ENCODE measurements at places on chromosomes 6 and 20. TPM values are rescaled to one million over a fixed set of nuclear protein-coding genes. Genes with fewer than 3 reads are reported as not detected.

Gene CPXM1
- total RNA-seq: 2.0 TPM

- no peak overlapping the region for H3K4me3 ChIP-seq
- H3K36me3 ChIP-seq: no peaks in the 10 kb centered on the region
- H3K4me1 ChIP-seq: no peaks in the 10 kb centered on the region
- DNase-seq: no peak
- no peak overlapping the region for H3K27ac ChIP-seq
These were observed 388.9 kb upstream of the MAN1A1 start for GRCh38 chr6:119738425-119738824.

Gene HRH3
- not detected for total RNA-seq

Gene DUSP22
- total RNA-seq: 71.3 TPM

Gene XKR7
- total RNA-seq: not detected

- no peak for DNase-seq
- no peak overlapping the region for H3K4me3 ChIP-seq
- no peaks in the 10 kb centered on the region for H3K4me1 ChIP-seq
- no peaks in the 10 kb centered on the region for H3K36me3 ChIP-seq
- no peak overlapping the region for H3K27ac ChIP-seq
These were observed 24.3 kb upstream of the TAB2 start for GRCh38 chr6:149293244-149293643.

GRCh38 chr6:69848552-69848951 is 17.8 kb upstream of the COL19A1 start:
- H3K36me3 ChIP-seq: no peaks in the 10 kb centered on the region
- H3K27ac ChIP-seq: no peak overlapping the region
- no peak overlapping the region for H3K4me3 ChIP-seq
- no peak for DNase-seq
- no peaks in the 10 kb centered on the region for H3K27me3 ChIP-seq

DNA sequence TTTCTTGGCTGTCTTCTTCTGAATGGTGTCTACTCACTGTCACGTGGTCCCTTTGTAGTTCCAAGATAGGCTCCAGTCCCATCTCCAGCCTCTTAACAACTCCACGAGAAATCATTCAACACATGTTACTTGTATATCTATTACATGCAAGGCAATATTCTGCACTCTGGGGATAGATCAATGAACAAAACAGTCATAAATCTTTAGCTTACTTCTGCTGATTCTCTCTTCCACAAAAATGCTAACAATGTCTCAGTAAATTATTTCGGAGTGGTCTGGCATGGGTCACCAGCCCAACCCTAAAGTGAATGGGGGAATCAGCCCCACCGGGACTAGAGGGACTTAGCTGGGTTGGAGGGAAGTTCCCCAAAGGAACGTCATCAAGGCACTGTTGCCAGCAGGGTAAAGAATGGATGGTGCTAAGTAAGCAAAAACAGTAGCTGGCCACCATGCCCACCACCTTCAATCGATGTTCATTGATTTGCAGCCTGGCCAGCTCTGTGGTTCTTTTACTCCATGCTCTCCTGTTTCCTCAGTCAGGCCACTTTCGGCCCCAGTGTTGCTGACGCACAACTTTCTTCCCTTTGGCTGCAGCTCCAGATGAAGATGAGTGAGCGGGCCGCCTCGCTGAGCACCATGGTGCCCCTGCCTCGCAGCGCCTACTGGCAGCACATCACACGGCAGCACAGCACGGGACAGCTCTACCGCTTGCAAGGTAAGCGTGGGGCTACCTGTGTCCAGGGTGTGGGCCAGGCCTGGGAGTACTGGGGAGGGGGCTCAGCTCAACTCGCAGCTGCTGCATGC is 167.7 kb downstream of the DOK5 start:
- no peaks in the 10 kb centered on the region for H3K4me1 ChIP-seq
- H3K4me3 ChIP-seq: no peak overlapping the region
- no peak for DNase-seq
- no peak overlapping the region for H3K27ac ChIP-seq
- no peaks in the 10 kb centered on the region for H3K27me3 ChIP-seq

- H3K36me3 ChIP-seq: no peaks in the 10 kb centered on the region
- H3K4me1 ChIP-seq: peaks cover 6% of the 10 kb centered on the region
- no peaks in the 10 kb centered on the region for H3K27me3 ChIP-seq
These were observed 220.0 kb upstream of the FOXQ1 start for GRCh38 chr6:1091900-1092299.

- no peaks in the 10 kb centered on the region for H3K27me3 ChIP-seq
- H3K4me1 ChIP-seq: no peaks in the 10 kb centered on the region
- peaks cover 38% of the 10 kb centered on the region for H3K36me3 ChIP-seq
- H3K4me3 ChIP-seq: no peak overlapping the region
- no peak for DNase-seq
- no peak overlapping the region for H3K27ac ChIP-seq
These were observed 62.3 kb downstream of the STK4 start for GRCh38 chr20:45028424-45029136.

DNA sequence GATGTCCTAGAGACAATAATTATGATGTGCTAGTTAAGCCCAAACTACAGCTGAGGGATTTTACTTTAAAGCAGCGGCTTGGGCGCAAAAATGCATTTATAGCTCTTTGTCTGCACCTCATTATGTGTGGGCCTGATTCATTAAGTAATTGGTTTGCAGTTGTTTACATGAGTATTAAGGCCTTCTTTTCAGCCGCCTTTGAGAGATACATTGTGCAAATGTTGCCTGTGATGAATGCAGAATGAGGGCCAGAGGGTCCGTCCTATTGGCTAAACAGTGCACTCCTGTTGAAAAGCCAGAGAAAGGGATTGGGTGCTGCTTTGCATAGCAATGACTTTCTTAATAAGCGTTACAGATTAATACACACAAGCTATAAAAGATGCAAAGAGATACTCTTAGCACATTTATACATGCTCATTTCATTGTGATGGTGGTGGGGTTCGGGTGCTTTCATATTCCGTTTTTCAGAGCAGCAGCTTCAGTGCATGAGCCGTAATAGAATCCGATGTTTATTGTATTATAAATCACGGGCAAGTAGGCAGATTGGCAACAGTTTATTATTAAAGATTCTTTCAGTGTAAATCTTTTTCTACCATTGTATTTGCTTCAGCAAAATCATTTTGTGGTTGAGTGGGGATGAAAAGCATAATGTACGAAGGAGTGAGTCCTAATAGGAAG is 68.2 kb upstream of the XRN2 start:
- DNase-seq: no peak
- H3K4me3 ChIP-seq: no peak overlapping the region
- no peak overlapping the region for H3K27ac ChIP-seq
- no peaks in the 10 kb centered on the region for H3K27me3 ChIP-seq

DNA sequence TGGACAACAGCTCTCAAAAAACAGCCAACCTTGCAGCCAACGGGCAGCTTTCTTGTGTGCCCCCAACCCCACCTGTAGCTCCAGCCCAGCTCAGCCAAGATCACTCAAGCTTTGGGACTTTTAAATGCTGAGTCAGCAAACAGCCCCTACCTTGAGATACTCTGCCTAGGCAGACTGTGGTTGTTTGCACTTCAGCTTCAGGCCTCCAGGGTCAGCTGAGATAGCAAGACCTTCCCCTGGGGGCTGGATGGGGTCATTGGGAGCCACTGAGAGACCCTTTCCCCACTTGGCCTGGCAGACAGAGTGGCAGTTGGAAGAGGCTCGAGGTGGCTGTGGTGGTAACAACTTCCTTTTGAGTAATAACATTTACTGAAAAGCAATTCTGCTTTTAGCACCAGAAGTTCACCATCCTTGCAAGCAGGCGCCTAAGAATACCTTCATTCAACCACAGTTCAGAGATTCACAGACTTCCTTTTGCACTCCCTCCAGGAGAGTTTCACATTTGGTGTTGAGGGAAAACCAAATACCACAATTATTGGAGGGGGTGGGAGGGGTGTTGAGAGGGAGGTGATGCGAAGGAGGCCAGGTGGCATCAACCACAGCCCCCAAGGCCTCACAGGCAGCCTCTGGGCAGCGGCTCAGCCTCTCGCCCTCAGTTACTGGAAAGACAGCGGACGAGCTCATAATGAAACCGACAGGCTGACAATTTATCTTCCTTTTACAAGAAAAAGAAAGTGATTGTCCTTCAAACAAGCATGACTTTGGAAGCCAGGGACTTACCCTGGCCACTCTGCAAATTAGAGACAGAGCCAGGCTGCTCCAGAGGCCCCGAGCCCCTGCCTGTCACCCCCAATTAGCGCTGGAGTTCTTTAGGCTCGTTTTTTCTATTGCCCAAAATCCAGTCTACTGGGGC is 148.1 kb downstream of the CEBPB start:
- no peak for DNase-seq
- H3K4me3 ChIP-seq: peak overlapping the region; percentile 2
- no peaks in the 10 kb centered on the region for H3K27me3 ChIP-seq
- peak overlapping the region; percentile 82 for H3K27ac ChIP-seq

- DNase-seq: no peak
- no peaks in the 10 kb centered on the region for H3K27me3 ChIP-seq
- no peak overlapping the region for H3K4me3 ChIP-seq
- no peak overlapping the region for H3K27ac ChIP-seq
These were observed 17.6 kb upstream of the SERPINB9 start for GRCh38 chr6:2920671-2921112.

Gene CNBD2
- total RNA-seq: 19.7 TPM

- peaks cover 26% of the 10 kb centered on the region for H3K4me1 ChIP-seq
- no peak overlapping the region for H3K27ac ChIP-seq
- no peaks in the 10 kb centered on the region for H3K27me3 ChIP-seq
- DNase-seq: no peak
- no peaks in the 10 kb centered on the region for H3K36me3 ChIP-seq
- no peak overlapping the region for H3K4me3 ChIP-seq
These were observed 39.6 kb upstream of the MLN start for GRCh38 chr6:33843131-33844121.

- no peak overlapping the region for H3K27ac ChIP-seq
- peaks cover 43% of the 10 kb centered on the region for H3K4me1 ChIP-seq
- no peaks in the 10 kb centered on the region for H3K36me3 ChIP-seq
- no peak for DNase-seq
These were observed 218.8 kb upstream of the ECI2 start for GRCh38 chr6:4354181-4354580.

- H3K36me3 ChIP-seq: peaks cover 11% of the 10 kb centered on the region
- H3K27me3 ChIP-seq: no peaks in the 10 kb centered on the region
- no peak overlapping the region for H3K27ac ChIP-seq
- no peak overlapping the region for H3K4me3 ChIP-seq
- DNase-seq: no peak
These were observed 4.4 kb upstream of the RBM38 start for GRCh38 chr20:57386762-57387161.

All from suprapubic skin (tissue), 4 donors.